Activated CD4-positive, alpha-beta T cell treated with anti-CD3 and anti-CD28 coated beads, Interleukin-2, Interleukin-4, amounts not matched to agents 100 ng/mL and 50 ng/mL, durations not matched to agents 16 hours and 8 hours (primary cell): ENCODE measurements at places on chromosomes 2 and 18.

DNA sequence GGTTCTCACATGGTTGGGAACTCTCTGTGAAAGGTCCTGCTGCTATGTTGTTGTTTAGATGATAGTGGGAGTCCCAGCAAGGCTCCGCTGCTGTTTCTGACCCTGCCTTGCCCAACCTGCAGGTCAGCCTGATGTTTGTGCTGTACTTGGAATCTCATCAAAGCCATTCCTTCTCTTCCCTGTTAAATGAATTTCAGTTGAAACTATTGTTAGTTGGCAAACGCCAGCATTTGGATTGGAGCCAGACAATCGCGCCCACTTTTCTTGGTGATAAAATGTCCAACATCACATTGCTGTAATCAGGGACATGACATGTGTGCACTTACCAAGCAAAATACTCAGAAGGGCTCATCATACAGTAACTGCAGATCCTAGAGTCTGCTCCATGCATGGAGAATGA, 12.8 kb upstream of the TWSG1 start:
- DNase-seq: no peak

DNA sequence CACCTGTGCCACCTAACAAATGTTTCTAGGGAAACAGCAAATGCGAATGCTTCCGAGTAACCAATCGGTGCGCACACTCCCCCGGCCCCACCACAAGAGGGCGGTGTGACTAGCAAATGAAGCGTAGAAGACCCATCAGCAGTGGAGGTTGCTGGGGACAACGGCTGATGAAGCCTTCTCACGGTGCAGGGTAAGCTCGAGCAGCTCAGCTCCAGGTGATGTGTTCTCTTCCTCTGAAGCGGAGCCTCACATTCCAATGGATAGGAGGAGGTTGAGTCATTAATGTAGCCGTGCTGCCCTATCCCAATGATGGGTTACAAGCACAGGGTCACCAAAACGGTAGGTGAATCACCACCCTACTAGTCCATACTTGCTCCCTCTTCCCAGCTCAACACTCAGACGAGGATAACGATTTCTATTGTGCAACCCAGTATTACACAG, 127.6 kb upstream of the TWIST2 start:
- DNase-seq: peak; percentile 39

- DNase-seq: no peak
Observed at GRCh38 chr2:20633794-20634506, 16.9 kb downstream of the HS1BP3 start.

DNA sequence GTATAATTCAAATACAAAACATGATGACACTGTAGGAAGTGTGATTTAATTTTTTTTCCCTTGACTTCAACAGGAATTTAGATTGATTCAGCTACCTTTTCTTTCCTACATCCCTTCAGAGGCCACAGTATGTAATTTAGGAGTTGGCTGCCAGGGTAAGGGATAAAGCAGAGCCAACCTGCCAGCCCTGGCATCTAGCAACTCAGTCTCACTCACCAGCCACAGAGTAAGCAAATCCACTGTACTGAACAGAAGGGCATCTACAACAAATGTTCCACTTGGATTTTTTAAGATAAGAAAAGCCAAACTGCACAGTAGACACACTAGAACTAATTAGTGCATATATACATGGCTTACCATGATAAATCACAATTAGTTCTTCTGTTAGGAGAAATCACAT, 54.3 kb upstream of the PEX13 start:
- no peak for DNase-seq

- peak; percentile 24 for DNase-seq
Observed at GRCh38 chr18:5253910-5254309, 41.6 kb downstream of the ZBTB14 start.

DNA sequence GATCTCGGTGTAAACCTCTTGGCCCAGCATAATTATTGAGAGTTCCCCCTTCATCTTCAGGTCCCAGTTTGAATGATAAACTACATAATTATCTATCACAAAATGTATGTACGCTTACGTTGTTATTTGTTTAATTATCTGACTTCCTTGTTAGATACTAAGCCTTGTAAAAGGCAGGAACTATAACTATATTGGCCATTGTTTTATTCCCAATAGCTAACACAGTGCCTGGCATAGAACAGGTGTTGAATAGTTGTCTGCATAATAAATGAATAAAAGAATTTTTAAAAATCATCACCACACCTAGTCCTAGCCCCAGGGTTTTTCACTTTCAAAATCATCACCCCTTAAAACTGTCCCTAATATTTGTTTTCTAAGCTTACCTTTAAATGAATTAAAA, 207.9 kb downstream of the MREG start:
- DNase-seq: no peak

DNA sequence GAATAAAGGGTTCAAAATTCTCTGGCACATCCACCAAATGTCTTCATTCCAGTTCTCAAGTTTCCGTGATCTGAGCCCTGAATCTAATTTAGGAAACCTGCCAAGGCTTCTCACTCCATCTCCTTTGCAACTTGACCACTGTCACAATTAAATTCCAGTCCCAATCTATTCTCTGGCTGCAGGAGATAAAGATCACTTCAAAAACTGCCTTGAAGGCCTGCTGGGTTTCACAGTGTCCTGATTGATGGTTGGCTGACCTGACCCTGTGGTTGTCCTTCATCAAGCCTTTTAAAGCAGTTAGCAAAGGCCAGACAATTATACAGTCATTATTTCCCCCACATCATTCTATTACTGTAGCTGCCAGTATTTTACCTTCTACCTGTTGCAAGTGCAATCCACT, 60.3 kb upstream of the DNAJC10 start:
- no peak for DNase-seq

GRCh38 chr2:67038195-67038594, 358.9 kb upstream of the ETAA1 start:
- DNase-seq: no peak

- DNase-seq: no peak
Observed at GRCh38 chr2:129762386-129763189, 216.9 kb upstream of the RAB6C start.

GRCh38 chr2:17621781-17622180, 81.3 kb downstream of the VSNL1 start:
- DNase-seq: no peak

- no peak for DNase-seq
Observed at GRCh38 chr2:227228061-227228667, 63.7 kb downstream of the COL4A3 start.

- no peak for DNase-seq
Observed at GRCh38 chr2:211944572-211944971, 594.0 kb downstream of the ERBB4 start.

GRCh38 chr2:231250146-231250545, 51.7 kb downstream of the ARMC9 start:
- DNase-seq: no peak

DNA sequence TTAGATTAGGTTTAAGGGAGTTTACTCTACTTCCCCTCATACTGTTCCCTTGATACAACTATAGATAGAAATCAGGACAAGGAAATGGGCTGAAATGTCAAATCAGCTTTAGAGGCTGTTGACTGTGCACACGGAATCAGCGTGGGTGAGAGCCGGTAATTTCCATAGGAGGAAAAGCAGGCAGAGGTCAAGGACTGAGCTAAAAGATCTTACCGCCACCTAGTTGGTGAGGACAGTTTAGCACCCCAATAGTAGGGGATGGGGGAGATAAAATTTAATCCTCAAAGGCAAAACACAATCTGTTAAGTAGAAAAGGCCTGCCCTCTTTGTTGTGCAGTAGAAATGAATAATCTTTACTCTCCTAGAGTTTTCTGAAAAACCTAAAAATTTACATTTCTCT, 1154.5 kb upstream of the CHAC2 start:
- DNase-seq: no peak

- DNase-seq: no peak
Observed at GRCh38 chr18:33152376-33152775, 288.1 kb downstream of the CCDC178 start.

DNA sequence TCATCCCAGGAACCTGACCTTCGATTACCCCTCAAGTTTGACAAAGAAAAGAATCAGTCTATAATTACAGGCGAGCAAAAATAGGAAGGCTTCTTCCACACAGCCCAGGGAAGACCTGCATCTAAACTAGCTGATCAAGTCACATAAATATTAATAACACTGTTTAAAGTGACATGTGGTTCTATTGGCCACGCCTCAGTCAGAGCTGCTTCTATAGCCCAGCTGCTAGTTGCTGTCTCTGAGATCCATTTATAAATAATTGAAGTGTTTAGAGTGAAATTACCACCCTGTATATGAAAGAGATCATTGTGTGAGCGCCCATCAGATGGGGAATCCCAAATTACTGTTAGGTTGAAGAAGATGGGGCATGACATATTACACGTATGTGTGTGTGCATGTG, 426.0 kb downstream of the CDH2 start:
- DNase-seq: no peak

DNA sequence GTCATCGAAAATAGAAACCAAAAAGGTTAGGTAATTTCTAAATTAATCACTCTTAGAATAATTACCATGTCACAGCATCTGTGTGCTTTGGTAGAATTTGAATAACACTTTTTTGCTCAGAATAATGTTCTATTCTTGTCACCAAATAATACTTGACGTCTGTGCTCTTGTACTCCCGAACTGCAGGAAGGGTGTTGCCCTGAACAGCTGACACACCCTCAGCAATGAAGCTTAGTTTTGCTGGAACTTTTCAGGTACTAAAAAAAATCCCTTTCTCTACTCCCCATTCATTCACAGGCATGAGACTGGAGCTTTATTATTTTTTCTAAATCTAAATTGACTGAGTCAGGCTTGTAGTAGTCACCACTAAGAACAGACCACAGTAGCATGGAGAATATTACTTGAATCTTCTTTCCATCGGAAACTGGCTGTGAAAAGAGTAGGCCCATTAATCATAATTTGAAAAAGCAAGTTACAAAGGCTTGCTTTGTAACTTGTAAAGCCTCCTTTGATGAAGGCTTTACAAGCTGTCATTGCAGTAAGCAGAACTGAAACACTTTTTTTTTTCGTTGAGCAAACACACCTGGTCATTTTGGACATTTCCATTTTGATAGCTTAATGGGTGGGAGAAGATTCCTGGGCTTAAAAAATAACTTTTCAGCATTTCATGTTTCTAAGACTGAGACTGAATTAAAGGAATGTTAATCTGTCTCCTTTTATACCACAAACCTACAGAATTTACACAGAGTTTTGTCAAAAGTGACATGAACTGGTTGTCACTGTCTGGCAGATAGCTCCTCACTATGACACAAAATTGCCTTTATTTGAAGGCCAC, 70.3 kb upstream of the PELI1 start:
- peak; percentile 76 for DNase-seq

DNA sequence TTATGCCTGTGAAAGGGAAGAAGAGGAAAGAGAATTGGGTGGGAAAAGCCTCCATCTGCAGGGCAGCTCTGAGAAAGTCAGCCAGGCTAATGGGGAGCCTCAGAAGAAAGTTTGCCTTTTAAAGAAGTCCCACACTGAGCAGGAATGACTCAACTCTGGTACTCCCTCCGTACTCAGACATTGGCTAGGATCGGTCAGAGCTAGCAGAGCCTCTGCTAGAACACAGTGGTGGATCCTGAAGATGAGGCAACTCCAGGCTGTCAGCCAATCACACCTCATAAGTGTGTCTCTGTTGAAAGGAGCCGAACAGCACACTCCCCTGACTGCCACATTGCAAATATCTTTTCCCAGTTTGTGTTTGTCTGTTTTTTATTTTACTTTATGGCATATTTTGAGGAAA, 96.9 kb downstream of the HNRNPLL start:
- no peak for DNase-seq

GRCh38 chr2:131408778-131409177, 44.8 kb upstream of the RAB6D start:
- no peak for DNase-seq

GRCh38 chr2:230267059-230267458, 41.5 kb downstream of the SP140 start:
- no peak for DNase-seq

GRCh38 chr2:25115249-25115883, 53.0 kb downstream of the POMC start:
- no peak for DNase-seq

- no peak for DNase-seq
Observed at GRCh38 chr2:133204421-133204820, 363.8 kb downstream of the NCKAP5 start.

DNA sequence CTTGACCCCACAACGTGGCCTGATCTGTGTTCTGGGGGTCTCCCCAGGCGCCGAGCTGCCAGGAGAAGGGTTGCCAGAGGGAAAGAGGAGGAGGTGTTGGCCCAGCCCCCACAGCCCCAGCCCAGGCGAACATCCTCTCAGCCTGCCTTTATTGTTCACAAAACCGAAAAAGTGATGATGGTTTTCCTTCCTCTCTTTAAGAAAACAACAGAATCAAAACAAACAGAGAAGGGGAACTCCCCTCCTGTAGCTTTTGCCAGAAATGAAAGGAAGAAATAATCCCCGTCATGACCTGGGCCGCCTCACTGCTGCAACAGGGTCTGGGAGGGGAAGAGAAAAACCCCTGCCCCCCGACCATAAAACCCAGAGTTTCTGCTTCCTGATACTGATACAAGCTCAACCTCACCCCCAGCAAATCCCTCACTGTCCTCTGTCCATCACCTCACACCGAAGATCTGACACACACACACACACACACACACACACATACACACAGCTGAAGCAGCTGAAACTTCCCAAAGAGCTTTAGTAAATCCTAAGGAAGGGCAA, 52.0 kb downstream of the ZFP36L2 start:
- peak; percentile 84 for DNase-seq

- DNase-seq: no peak
Observed at GRCh38 chr18:26502823-26503222, 45.5 kb downstream of the KCTD1 start.

GRCh38 chr2:78293768-78294167, 731.7 kb upstream of the REG3G start:
- no peak for DNase-seq

- DNase-seq: peak; percentile 48
Observed at GRCh38 chr2:119174216-119174992, 15.9 kb upstream of the C1QL2 start.

DNA sequence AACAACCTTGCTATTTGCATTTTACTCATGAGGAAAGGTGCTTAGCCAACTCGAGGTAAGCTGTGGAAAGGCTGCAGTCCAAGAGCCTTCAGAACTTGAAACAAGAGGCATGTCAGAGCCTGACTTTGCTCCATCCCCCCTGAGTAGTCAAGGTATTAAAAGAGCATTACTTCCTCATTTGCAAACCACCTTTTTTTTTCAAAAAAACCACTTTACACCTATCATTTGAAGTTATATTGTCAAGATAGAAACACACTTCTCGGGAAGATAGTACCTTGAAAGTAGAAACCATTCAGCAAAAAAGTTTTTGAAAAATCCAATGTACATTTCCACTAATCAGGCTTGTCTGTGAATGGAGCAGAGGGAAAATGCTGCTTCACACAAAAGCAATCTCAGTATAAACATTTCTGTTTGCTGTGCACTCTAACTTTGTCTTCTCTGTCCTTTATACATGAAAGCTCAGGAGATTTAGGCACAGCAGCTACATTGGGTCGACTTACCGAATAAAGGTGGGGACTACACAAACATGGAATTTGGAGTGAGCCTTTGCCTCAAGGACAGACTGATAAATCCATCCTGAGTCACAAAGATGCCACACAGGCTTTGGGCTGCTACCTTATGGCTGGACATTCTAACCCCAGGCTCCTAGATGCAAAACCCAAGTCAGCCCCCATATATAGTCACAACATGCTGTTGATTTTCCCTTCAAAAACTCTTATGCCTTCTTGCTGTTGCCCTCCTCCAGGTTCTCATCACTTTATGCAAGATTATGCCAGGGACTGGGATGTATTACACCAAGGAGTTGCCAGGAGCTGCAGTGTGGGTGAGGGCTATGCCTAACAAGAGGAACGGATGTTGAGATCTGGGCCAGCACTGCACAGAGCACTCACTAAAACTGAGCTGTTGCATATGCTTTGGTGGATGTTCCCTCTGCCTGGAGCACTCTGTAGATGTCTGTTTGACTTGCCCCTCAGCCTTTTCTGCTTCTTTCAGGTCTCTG, 41.4 kb upstream of the EML4 start:
- no peak for DNase-seq
